HEK293T (cell line): ENCODE measurements at places on chromosomes 6 and 20.
A peak's percentile ranks its signal among the peaks of the same experiment; 100 is the strongest.

GRCh38 chr6:103504501-103505154 lies 1355.1 kb downstream of the HACE1 start:
- DNase-seq, result peak; percentile 4

DNA sequence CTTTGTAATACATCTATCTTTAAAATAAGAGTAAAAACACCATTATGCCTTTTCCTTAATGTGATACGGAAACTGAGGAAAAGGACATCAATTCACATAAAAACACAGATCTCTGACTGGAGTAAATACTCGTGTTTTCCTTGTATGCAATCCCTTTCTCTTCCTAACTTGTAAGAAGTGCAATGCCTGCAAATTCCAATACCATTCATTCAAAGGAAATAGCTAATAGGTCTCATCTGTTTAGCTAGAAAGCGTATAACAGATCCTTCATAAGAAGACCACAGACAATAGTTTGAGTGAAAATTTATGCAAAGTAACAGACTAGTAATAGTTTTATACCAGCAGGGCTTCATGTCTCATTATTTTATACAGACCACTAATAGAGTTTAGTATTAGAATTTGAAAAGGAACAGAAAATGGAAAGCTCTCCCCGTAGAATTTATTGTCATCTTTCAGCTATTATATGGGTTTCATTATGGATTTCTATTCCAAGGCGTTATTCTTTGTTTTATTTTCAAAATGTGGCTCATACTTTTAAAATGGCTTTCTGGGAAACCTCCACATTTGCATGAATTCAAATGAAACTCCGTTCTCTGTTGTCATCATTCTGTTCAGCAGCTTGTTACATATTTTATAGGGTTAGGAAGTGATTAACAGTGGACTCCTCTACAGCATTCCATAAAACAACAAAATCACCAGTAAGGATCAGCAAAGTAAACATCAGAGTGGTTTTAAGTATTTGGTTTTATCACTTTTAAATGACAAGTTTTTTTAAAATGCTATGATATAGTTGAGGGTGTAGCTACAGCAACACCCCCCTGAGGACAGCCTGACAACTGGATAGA lies 186.7 kb downstream of the BTBD9 start:
- no peak for DNase-seq

- DNase-seq, result no peak
Observed at GRCh38 chr20:41412324-41413120, 45.9 kb upstream of the EMILIN3 start.

GRCh38 chr6:163986313-163986712 lies 571.8 kb downstream of the QKI start:
- DNase-seq, result no peak

- no peak for DNase-seq
Observed at GRCh38 chr20:60126975-60127374, 168.8 kb downstream of the CDH26 start.

GRCh38 chr6:80282913-80283554 lies 176.6 kb downstream of the BCKDHB start:
- DNase-seq, result no peak

DNA sequence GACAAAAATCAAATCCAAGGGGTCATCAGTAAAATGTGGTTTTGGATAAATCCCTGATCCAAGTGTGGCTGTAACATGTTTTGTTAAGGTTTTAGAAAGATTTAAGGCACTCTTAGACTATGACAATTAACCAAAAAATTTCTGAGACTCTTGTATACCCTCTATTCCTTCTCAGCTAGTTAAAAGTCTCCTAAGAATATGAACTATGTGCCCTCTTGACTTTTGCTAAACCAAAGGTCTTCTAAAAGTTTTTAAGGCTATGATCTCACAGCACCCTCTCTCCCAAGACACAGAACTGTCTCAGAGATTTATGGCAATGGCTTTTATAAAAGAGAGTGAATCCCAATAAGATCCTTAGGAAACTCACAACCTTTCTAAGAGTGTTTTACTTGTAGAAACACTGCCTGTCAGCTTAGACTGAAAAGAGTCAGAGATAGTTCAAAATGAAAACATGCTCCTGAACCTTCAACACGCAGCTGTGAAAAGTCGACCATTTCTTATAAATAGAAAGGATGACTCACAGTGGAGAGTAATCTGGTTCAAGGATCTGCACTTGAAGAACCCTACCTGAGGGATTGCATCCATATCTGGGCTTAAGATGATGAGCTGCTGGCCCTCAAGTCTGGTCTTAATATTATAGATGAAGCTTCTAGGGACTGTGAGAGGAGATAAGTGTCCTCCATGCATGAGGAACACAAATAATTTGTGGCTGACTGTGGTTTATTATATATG lies 388.4 kb upstream of the GJE1 start:
- no peak for DNase-seq

DNA sequence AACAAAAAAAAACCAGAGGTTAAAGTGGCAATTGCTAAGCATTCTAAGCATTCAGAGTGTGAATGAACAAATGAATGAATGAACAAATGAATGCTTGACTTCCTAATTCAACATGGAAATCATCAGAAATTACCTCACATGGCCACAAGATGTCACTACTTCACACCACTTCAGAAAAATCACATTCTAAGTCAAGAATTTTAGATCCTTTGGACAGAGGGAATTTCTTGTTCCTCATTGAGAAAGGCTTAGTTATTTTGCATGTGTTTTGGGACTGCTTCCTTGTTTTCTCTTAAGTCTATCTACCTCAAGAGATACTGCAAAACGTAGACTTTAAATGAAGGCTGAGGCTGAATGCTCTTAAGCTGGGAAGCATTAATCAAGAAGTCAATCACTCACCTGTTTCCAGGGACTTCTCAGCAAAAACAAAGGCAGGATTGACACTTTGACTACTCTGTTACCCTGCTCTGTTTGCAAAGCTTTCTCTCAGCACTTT lies 120.2 kb downstream of the MBOAT1 start:
- peak; percentile 35 for DNase-seq

GRCh38 chr6:143021543-143021942 lies 39.1 kb upstream of the AIG1 start:
- DNase-seq, result no peak

DNA sequence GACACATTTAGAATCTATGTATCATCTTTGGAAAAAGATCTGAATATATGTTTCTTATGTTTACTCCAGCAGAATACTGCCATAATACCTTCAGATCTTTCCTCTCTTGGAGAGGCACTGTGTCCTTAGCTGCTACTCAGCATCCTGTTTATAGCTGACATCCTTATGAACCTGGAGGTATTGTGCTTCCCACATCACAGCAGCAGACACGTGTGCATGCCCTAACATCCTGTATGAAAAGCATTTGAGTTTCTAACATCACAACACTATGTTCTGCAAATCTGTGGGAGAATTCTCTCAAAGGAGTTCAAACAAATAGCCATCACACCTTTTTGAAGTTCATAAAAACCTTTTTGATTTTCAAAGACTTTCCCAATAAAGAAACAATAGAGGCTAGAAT lies 216.0 kb downstream of the GJA1 start:
- DNase-seq, result no peak

DNA sequence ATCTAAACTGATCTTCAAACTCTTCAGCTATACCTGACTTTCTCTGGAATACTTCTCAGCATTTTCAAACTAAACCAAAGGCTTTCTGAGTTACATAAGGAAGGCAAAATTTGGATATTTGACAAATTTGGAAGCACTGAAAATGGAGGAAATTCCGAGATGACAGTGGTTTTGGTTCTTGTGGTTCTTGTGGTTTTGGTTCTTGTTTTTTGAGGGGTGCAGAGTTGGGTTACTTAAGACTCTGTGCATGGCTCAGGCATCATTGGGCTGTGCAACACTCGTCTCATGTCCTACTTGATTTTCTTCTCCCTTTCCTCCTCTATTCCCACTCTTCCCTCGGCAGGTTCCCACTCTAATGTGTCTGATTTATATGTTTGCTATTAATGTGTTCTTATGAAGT lies 78.0 kb downstream of the SLC22A3 start:
- no peak for DNase-seq

GRCh38 chr20:2871111-2871465 lies 2.2 kb upstream of the PTPRA start:
- no peak for DNase-seq

DNA sequence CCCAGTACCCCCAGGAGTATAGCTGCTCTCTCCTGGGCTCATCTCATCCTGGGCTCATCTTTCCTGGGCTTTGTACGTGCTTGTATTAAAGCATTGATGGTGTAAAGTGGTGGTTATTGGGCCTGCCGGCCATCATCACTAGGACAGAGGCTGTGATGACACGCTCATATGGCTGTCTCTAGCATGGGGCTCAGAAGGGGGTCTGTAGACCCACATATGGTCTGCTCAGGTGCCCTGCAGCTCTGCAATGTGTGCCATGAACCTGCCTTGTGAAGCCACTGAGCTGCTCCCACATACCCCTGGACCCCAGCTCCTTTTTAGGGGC lies 143.4 kb downstream of the CDC5L start:
- no peak for DNase-seq

GRCh38 chr6:33597551-33598322 lies 17.7 kb upstream of the BAK1 start:
- no peak for DNase-seq

- DNase-seq, result no peak
Observed at GRCh38 chr6:33631971-33632557, 10.9 kb downstream of the ITPR3 start.

GRCh38 chr20:53691060-53691810 lies 97.6 kb upstream of the ZNF217 start:
- no peak for DNase-seq

GRCh38 chr6:111823831-111824607 lies 49.2 kb downstream of the FYN start:
- no peak for DNase-seq
